ENCODE measurements at places on chromosomes 7 and 10. TPM values are rescaled to one million over a fixed set of nuclear protein-coding genes. Genes with fewer than 3 reads are reported as not detected.
A peak's percentile ranks its signal among the peaks of the same experiment; 100 is the strongest.

GRCh38 chr10:25455980-25456567, 281.3 kb downstream of the GPR158 start:
- no peak for DNase-seq

DNA sequence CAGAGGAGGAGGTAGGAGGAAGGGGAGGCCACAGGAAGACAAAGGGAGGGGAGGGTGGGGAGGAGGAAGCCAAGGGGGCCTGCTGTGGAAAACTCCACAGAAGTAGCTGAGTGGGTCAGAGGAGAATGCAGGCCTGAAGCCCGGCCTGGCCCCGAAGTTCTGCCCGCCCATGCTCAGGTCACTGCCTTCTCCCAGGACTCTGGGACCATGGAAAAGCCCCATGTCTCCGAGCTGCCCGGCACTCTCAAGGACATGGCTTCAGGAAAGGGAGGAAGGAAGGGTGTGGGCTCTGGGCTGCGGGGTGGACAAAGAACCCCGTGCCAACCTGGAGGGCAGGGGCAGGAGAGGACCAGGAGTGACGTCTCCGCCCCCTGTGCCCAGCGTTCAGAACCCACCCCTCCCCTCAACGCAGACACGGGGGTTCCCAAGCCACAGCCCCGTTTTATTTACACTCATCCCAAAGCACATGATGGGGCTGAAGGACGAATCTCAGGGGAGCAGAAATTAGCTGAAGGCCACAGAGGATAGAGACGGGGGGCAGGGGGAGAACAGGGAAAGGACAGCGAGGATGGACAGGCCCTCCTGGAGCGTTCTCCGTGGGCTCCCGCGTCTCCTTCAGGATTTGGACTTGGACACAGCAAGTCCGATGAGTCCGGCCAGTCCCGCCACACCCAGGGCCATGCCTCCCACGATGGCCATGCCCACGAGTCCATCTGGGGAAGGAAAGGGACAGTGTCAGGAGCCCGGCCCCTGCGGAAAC, 1.8 kb upstream of the CLDN15 start:
- no peak for DNase-seq

DNA sequence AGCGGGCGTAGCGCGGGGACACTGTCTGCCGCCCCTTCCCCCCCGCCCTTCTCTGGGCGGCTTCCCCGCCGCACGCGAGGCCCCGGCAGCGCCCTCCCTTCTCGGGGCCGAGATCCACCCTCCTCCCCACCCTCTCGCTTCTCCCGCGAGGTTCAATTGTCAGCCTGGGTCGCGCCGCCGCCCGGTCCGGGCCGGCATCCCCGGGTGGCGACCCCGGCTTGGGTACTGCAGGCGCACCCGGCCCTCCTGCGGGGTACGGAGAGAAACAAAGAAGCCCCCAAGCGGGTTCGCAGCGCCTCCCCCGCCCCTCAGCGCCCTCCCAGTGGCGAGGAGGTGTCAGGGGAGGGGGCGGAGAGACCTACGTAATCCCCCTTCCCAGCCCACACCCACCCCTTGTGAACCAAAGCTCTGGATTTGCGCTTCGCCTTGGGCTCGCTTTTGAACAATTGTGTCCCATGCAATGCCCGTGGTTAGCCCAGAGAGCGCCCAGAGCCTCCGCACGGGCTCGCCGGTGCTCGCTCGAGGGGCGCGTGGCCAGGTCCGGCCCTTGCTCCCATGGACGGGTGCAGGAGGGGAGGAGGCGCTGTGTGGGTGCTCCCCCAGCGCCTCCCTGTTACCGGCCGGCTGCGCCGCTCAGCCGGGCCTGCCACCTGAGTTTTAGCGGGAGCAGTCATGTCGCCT, 634 bp downstream of the HECW1 start:
- DNase-seq, result no peak

DNA sequence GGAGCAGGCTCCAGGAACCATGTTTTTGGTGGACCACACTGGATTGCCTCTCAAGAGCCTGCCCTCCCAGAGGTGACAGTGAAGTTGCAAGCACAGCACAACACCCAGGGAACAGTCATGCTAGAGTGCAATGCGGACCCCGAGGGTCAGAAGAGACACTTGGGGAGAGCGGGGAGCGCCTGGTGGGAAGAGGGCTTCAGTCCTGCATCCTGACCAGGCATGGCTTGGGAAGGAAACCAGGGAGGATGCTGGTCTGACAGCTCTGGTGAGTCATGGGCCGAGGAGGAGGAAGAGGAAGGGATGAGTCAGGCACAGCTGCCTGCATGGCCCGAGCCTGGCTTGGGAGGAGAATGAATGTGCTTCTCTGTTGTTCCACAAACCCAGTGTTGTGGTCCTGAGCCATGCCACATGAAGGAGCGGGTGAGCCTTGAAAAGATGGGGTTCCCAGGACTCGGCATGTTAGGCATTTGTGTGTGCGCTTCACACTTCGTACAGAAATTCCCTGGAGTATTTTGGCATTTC, 29.5 kb upstream of the ANKRD2 start:
- DNase-seq, result peak; percentile 86

DNA sequence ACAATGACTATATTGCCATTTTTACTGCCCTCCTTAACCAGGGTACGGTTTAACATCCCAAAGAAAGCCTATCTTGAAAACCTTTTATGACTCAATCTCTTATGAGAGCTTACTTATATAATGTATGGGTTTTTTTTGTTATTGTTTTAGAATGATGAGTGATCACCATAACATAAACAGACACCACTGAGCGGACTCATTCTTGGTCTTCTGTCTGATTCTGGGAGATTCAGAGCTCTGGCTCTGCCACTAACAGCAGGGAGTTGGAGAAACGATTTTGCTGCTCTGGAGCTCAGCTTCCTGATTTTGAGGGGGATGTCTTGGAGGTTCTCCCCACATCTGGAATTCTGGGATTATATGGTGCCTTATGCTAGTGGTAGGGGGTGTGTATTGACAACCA, 244.1 kb downstream of the FRMD4A start:
- no peak for DNase-seq

- no peak for DNase-seq
Measured at GRCh38 chr10:111801841-111802240, 381.7 kb downstream of the GPAM start.

- DNase-seq, result no peak
Measured at GRCh38 chr10:110074758-110075671, 67.2 kb downstream of the ADD3 start.

GRCh38 chr7:98943336-98943735, 65.0 kb downstream of the TRRAP start:
- no peak for DNase-seq

DNA sequence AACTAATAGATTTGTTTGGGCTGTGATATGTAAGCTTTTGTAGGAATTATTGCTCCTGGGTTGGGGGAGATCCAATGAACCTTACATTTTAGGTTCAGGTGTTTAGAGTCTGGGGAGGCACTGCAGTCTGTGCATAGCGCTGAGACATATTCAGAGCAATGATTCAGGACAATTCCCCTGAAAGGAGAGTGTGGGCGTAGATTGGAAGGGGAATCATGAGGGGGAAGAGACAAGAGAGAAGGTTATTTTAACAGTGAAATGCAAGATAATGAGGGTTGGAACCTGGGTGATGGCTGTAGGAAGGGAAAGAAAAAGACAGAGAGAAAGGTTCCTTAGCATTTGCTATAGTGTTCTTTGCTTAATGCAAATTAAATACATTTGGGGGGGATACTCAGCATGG, 1013.4 kb downstream of the REEP3 start:
- DNase-seq, result no peak

DNA sequence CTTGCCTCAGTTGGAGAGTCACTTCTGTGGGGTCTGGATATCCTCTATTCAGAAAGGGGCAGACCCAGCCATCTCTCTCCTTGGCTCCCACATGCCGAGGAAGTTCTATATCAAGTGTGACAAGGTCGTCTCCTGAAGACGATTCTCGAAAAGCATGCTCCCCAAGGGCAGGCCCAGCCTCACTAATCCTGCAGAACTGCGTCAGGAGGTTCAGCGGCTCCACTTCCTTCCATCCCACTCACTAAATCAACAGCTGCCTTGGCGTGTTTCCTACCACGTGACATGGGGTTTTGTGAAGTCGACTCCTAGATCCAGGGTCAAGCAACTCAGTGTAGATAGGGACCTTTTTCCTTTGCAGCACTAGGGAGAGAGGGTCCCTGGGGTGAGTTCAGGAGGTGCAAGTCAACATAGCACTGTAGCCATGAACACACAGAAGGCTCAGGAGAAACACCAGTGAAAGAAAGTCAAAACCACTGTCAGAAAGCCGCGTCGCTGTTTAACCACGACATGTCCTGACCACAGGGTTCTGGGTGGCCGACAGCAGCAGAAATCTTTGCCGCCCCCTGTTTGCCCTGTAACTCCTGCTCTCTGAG, 156.4 kb downstream of the PRPF18 start:
- DNase-seq, result no peak

GRCh38 chr7:47914717-47915615, 33.3 kb downstream of the PKD1L1 start:
- DNase-seq, result no peak

GRCh38 chr10:64067009-64067606, 545.9 kb downstream of the REEP3 start:
- DNase-seq, result no peak

DNA sequence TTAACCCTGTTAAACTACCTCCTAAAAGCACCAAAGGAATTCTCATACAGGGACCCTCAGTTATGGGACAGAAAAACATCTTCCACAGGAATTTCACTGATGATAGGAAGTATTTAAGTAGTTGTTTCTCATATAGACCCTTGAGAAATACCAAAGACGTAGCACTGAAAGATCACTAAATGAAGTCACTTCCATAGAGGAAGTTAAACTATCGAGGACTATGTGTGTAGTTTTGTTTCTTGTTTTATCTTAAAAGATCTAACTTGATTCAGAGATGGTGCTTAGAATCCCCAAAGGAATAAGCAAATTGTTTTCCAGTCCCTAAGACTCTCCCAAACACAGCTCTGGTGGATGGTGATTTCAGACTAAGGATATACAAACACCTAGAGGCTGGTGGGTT, 94.8 kb upstream of the AFAP1L2 start:
- DNase-seq, result no peak

GRCh38 chr7:2785071-2785500, 59.0 kb downstream of the GNA12 start:
- no peak for DNase-seq

- no peak for DNase-seq
Measured at GRCh38 chr10:58856508-58857240, 319.8 kb upstream of the PHYHIPL start.

GRCh38 chr7:86867163-86867762, 192.2 kb downstream of the ELAPOR2 start:
- no peak for DNase-seq

GRCh38 chr10:6064119-6064518, 2.0 kb upstream of the IL2RA start:
- DNase-seq, result peak; percentile 5

HNRNPF gene
- 504 TPM for total RNA-seq

GRM3 gene
- not detected for total RNA-seq

TLX1 gene
- not detected for total RNA-seq

EBLN1 gene
- not detected for total RNA-seq

PTPRE gene
- total RNA-seq, result 29.4 TPM

DGKI gene
- total RNA-seq, result 5.4 TPM

ASZ1 gene
- total RNA-seq, result not detected

KNDC1 gene
- total RNA-seq, result 0.70 TPM

TAS2R4 gene
- 0.56 TPM for total RNA-seq

PTF1A gene
- not detected for total RNA-seq

ASB10 gene
- total RNA-seq, result not detected

TMEM229A gene
- not detected for total RNA-seq

NPSR1 gene
- not detected for total RNA-seq

CRTAC1 gene
- not detected for total RNA-seq

All from activated CD4-positive, alpha-beta memory T cell treated with anti-CD3 and anti-CD28 coated beads for 36 hours (primary cell).